GM23338 (cell line): ENCODE measurements at places on chromosomes 2 and 18. TPM values are rescaled to one million over a fixed set of nuclear protein-coding genes. Genes with fewer than 3 reads are reported as not detected.

DNA sequence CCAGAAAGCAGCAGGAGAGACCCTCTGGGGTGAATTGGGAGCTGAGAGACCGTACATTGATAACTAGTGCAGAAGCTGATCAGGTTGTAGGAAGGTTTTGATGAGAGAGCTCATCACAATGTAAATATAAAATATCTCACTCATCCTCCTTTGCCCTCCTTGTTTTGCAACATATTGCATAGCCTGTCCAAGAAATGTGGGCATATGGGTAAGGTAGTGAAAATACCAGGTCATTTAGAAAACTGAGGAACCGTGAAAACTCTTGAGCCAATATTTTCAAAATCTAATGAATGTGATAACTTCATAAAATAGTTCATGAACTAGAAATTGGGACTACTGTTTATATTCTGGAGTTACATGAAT is 31.4 kb downstream of the C18orf54 start:
- H3K27me3 ChIP-seq: no peaks in the 10 kb centered on the region
- H3K36me3 ChIP-seq: no peaks in the 10 kb centered on the region
- H3K27ac ChIP-seq: no peak overlapping the region
- no peak for DNase-seq
- peaks cover 13% of the 10 kb centered on the region; the same call in 1 of the 2 replicates for H3K4me1 ChIP-seq

GRCh38 chr2:96092951-96093350 is 23.4 kb downstream of the ADRA2B start:
- H3K27ac ChIP-seq: no peak overlapping the region
- no peaks in the 10 kb centered on the region for H3K27me3 ChIP-seq
- H3K36me3 ChIP-seq: no peaks in the 10 kb centered on the region

GRCh38 chr2:143946436-143947391 is 573.2 kb downstream of the ZEB2 start:
- H3K27me3 ChIP-seq: no peaks in the 10 kb centered on the region
- no peak overlapping the region for H3K27ac ChIP-seq
- peaks cover 8% of the 10 kb centered on the region; the same call in 1 of the 2 replicates for H3K4me1 ChIP-seq
- no peaks in the 10 kb centered on the region for H3K36me3 ChIP-seq

DNA sequence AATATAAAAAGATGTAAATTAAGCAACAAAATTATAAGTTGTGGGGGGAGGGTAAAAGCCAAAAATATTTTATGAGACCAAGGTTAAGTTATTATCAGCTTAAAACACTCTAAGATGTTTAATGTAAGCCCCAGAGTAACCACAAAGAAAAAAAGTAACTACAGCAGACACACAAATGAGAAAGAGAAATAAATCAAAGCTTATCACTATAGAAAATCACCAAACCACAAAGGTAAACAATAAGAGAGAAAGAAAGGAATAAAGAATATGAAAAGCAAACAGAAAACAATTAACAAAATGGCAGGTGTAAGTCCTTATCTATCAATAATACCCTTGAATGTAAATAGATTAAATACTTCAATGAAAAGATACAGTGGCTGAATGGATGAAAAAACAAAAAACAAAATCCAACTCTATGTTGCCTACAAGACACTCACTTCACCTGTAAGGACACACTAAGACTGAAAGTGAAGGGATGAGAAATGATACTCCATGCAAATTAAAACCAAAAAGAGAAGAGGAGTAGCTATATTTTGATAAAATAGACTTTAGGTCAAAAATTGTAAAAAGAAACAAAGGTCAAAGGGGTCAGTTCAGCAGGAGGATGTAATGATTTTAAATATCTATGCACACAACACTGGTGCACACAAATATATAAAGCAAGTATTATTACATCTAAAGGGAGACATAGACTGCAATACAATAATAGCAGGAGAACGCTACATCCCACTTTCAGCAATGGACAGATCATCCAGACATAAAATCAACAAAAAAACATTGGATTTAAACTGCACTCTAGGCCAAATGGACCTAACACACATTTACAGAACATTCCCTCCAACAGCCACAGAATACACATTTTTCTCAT is 80.7 kb downstream of the PTPN2 start:
- H3K36me3 ChIP-seq: 0 out of 2 replicates have a peak, but pooled peaks cover 11% of the 10 kb centered on the region
- no peak overlapping the region for H3K4me3 ChIP-seq
- no peak overlapping the region for H3K27ac ChIP-seq
- no peaks in the 10 kb centered on the region for H3K27me3 ChIP-seq
- no peak for DNase-seq

- H3K27ac ChIP-seq: no peak overlapping the region
- no peaks in the 10 kb centered on the region for H3K36me3 ChIP-seq
- no peak for DNase-seq
- H3K4me3 ChIP-seq: no peak overlapping the region
- H3K4me1 ChIP-seq: no peaks in the 10 kb centered on the region
Measured at GRCh38 chr2:201827621-201828020, 21.3 kb downstream of the CDK15 start.

ADCYAP1 gene
- not detected in 2 replicates for total RNA-seq

- H3K27ac ChIP-seq: no peak overlapping the region
- no peaks in the 10 kb centered on the region for H3K36me3 ChIP-seq
- peak; percentile 85 for DNase-seq
- no peaks in the 10 kb centered on the region for H3K27me3 ChIP-seq
- no peaks in the 10 kb centered on the region for H3K4me1 ChIP-seq
- H3K4me3 ChIP-seq: no peak overlapping the region
Measured at GRCh38 chr18:79528846-79529245, 133.1 kb downstream of the NFATC1 start.

DNA sequence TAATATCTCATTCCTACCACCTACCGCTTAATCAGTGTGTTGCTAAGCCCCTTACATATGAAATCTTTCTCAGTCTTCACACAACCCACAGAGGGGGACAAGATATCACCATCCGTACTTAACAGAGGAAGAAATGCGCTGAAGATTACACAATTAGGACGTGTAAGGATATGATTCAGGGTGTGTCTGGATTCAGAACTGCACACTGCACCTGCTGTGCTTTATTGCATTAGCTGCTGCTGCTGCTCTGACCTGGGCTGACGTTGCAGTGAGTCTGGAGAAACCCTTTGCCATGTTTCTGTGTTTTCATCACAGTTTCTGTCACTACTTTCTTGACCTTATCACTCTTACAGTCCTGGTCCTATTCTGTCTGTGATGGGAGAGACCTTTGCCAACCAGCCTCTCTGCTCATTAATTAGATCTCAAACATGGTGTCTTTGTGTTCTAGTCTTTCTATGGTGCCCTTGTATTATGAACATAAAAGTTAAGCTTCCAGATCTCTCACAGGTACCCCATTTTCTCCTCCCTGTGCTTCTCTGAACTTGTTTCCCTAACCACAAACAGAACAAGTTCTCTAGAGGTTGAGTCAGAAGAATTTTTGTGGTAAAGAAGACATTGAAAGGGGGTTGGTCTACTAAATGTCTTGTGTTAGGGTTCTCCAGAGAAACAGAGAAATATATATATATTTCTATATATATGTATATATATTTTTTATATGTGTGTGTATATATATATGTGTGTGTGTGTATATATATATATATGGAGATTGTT is 92.9 kb upstream of the CYP1B1 start:
- no peaks in the 10 kb centered on the region for H3K36me3 ChIP-seq
- no peak overlapping the region for H3K4me3 ChIP-seq
- DNase-seq: no peak
- no peaks in the 10 kb centered on the region for H3K4me1 ChIP-seq

DNA sequence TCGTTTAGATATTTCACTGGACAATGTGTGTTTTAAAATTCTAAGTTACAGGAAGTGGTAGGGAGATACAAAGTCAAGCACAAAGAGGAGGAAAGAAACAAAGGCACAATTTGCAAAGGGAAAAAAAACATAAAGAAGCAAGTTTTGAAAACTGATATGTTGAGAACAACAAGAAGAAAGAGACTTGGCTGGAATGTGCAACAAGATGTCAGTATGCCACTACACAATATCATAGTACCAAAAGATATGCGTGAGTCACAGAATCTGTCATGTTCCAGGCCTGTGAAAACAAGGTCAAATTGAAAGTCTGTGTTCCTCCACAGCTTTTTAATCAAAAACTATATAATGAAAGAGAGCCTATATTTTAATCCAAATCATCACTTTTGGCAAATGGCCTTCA is 12.0 kb downstream of the EXOC6B start:
- H3K36me3 ChIP-seq: no peaks in the 10 kb centered on the region
- H3K4me1 ChIP-seq: no peaks in the 10 kb centered on the region
- DNase-seq: no peak
- no peaks in the 10 kb centered on the region for H3K27me3 ChIP-seq
- H3K4me3 ChIP-seq: no peak overlapping the region

NEU2 gene
- total RNA-seq: not detected in 2 replicates

DNA sequence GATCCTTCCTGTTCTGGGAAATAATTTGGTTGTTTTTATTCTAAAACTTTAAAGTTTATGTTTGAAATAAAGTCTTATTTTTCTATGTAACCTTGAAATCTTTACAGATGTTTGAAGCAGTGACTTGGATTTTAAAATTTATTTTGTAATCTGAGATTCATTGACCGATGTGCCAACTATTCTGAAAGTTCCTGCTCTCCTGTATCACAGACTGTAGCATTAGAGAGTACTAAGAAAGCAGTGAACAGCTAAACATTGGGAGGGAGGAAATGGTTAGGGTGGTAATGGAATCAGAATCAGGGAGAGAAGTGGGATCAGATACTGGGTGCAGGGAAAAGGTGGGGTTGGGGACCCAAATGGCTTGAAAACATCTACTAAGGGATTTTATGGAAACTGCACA is 69.9 kb downstream of the CDC42EP3 start:
- DNase-seq: no peak
- no peaks in the 10 kb centered on the region for H3K27me3 ChIP-seq
- no peak overlapping the region for H3K27ac ChIP-seq
- H3K4me1 ChIP-seq: no peaks in the 10 kb centered on the region
- H3K4me3 ChIP-seq: no peak overlapping the region

DNA sequence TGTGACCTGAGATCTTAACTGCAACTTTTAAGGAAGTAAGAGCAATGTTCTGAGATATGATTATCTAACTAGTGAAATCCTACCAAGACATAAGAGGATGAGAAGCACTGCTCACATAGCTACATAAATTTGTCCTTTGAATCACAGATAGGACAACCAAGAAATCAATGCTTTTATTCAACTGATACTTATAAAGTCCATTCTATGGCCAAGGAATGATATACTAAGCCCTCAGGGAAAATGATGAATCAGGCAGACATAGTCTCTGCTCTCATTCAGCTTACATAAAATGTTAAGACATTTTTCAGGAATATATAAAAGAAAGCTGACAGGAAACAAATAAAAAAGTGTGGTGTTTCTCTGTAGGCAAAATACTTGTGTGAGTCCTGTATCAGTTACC is 39.1 kb downstream of the PGAP1 start:
- no peak for DNase-seq
- no peak overlapping the region for H3K4me3 ChIP-seq
- H3K27ac ChIP-seq: no peak overlapping the region
- no peaks in the 10 kb centered on the region for H3K4me1 ChIP-seq
- H3K27me3 ChIP-seq: no peaks in the 10 kb centered on the region

DNA sequence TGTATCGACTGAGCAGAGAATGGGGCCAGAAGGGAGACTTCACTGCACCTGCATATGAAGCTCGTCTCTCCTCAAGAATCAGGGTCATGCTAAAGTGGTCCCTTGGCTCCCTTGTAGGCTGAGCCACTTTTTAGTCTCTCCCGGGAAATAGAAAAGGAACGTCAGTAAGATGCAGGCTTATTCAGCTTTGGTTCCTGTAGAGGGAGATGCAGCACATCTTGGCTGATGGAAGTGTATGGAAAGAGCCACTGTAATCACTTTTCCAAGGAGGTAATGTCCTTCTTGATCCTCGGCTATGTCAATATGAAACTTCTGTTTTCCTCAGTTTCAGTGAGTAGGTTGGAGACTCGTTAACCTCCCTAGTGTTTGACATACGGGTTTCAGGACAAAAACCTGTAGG is 235.2 kb downstream of the GCA start:
- no peak overlapping the region for H3K27ac ChIP-seq
- DNase-seq: peak; percentile 57
- H3K4me3 ChIP-seq: no peak overlapping the region
- H3K27me3 ChIP-seq: no peaks in the 10 kb centered on the region
- no peaks in the 10 kb centered on the region for H3K4me1 ChIP-seq

GTF3C2 gene
- total RNA-seq: 110 and 118 TPM in 2 replicates

CD8B2 gene
- total RNA-seq: not detected in 2 replicates

DNA sequence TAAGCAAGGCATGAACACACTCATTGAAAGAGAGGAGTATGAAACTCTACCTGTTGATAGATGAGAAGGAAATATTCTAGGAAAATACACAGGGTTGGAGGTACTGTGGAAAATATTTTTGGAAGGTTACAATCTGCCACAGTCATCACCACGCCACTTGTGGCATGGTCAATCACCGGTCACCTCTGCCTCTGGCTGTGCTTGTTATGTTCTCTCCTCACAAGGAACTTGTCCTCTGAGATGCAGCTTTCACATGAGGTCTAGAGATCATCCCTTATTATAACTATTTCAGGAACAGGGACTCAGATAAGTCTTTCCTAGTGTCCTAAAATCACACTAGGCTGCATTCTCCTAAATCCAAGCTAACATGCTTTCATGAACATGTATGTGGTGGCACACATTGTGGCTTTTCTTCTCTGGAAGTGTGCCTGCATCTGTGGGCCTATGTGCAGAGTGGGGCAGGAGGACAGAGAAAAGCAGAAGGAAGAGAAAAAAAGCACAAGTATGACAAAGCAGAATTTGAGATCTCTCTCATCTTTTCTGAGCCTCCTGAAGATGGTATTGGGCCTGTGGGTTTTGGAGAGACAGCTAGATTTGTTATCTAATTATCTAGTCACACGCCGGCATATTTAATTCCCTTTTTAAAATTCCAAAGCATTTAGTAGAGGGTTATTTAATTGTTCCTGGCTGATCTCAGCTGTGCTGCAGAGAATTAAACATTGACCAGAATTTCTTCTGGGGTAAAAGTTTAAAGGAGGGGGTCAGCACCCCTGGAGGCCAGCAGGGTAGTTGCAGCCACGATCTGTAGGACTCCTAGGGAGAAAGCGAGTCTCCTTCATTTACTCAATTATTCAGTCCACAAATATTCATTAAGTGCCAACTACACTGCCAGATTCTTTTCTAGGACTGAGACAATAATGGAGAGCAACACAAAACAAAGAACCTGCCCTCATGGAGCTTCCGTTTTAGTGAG is 294.6 kb downstream of the RDH14 start:
- no peaks in the 10 kb centered on the region for H3K36me3 ChIP-seq
- H3K27me3 ChIP-seq: no peaks in the 10 kb centered on the region
- no peak overlapping the region for H3K4me3 ChIP-seq
- H3K4me1 ChIP-seq: no peaks in the 10 kb centered on the region
- peak; percentile 50 for DNase-seq

DNA sequence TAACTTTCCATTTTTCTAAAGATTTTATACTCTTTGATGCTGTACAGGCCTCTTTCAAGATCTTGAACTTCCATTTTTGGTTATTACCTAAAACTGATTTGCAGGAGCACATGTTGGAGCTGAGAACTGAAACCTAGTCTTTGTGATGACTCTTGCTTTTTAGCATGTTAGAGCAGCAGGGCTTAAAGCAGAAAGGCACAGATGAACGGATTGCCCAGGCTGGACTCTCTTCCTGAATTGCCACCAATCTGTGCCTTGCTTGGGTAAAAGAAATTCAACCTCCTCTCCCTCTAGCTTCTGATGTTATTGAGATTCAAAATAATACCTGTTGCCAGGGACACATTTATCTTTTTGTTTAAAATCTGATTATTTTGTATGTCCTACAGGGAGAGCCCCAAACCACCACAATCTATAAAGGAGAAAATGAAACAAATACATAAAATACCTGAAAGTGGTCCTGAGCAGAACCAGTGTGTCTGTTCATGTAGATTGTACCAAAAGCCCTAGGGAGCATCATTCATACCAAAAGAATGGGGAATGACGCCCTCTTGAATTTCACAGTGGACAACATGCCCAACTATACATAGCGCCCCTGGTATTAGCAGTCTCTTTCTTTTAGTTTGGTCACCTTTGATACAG is 277.0 kb upstream of the MAP2 start:
- DNase-seq: no peak
- H3K27me3 ChIP-seq: no peaks in the 10 kb centered on the region
- H3K36me3 ChIP-seq: no peaks in the 10 kb centered on the region
- H3K27ac ChIP-seq: peak overlapping the region; percentile 64
- peaks cover 46% of the 10 kb centered on the region for H3K4me1 ChIP-seq

FHOD3 gene
- 7.1 and 8.7 TPM in 2 replicates for total RNA-seq
